ENCODE measurements at places on chromosomes 4 and X.

DNA sequence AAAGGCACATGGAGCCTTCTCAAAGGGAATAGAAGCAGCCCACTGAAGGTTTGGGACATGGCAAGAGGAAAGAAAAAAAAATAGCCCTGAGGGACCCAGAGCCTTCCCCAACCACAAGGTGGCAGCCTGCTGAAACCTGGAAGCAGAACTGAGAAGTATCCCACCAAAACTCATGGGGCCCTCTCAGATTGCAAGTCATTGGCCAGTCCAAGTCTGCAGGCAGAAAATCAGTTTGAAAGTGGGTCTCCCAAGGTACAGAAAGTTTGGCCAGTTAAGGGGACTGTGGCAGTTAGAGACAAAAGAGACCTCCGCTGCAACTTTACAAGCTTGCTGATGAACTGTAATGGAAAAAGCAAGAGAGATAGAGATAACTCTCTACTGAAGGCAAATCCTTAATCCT is 155.8 kb downstream of the ANTXR2 start:
- DNase-seq: peak; percentile 22

DNA sequence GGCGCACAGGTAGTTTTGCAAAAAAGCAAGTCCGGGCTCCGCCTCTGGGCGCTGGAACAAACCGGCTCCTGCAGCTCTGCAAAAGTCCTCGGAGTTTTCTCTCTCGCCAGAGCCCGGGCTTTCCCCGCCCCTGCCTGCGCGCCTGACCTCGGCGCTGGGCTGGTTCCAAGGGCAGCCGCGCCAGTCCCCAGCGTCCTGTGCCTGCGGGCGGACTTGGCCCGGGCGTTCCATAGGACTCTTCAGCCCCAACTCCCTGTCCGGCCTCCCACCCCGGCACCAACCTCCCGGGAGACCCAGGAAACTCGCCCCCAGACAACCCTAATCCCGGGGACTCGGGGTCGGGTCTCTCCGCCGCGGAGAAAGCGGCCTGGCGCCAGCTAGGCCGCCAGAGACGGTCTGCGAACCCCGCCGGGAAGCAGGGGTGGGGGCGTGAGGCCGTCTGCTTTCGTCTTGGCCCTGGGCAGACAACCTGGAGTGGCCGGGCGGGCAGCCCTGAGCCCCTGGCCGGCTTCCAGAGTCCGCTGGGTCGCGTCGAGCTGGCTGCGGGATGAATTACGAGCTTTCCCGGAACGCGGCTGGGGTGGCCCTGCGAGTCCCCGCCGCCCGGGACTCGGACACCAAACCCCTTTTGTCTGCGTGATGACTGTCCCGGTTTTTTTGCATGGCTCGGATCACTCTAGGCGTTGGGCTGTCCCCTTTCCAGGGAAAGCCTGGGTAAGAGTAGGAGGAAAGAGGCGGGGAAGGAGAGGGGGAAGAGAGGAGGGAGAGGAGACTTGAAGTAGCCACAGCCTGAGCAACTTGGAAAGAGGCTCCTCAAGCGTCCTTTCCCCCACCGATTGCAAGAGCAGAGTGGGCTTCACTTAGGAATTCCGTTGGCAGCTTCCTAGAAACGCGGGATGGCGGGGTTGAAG is 916 bp downstream of the MXRA5 start:
- no peak for DNase-seq

DNA sequence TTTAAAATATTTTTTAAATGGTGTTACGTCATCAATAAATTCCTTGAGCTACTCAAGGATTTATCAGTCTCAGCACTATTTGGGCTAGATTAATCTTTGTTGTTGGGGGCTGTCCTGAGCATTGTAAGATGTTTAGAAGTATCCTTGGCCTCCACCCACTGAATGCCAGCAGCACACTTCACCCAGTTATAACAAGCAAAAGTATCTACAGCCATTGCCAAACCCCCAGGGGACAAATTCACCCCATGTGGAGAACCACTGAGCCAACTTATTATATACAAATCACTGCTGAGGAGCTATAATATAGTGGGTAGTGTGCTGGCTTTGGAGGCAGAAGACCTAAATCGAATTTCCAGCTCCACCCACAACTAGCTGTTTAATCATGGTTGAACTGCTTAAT is 58.3 kb downstream of the ATP10D start:
- DNase-seq: no peak

- DNase-seq: no peak
Measured at GRCh38 chr4:82467471-82467870, 37.1 kb downstream of the ENOPH1 start.

DNA sequence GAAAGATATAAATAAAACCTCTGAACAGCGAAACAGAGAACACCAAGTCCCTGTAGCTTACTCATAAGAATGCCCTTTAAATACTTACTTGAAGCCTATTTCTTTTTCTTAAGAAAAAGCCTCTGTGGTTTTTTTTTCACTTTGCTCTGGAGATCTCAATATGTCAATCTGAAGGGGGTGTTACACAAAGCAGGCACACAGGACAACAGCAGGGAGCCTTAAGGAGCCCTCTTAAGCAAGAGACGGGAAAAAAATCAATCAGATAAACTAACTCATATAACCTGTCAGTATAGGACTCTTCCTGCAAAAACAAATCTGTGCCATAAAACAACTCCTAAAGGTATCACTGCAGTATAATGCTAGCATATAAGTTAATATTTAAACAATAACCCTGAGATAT is 611.1 kb upstream of the ATOH1 start:
- no peak for DNase-seq

GRCh38 chr4:151990201-151990600 is 229.4 kb upstream of the GATB start:
- no peak for DNase-seq

- DNase-seq: no peak
Measured at GRCh38 chr4:13966231-13967195, 339.0 kb upstream of the BOD1L1 start.

GRCh38 chr4:22339491-22339890 is 176.4 kb downstream of the ADGRA3 start:
- no peak for DNase-seq

GRCh38 chr4:38866973-38867477 is 581 bp upstream of the FAM114A1 start:
- no peak for DNase-seq

DNA sequence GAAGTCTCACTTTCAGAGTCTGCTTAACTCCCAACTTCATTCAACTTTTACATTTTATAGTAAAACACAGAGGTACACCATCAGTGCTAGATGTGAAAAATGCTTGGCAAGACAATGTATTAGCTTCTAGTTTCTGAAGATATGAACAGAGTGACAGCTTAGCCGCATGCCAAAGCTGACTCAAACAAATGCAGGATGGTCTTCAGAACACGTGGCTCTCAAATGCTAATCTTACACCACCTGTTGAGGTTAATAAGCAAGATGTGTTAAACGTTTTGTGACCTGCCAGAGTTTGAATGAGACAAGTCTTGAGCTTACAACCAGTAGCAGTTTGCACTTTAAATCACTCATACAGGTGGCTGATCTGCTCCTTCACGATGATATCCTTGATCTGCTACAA is 18.9 kb upstream of the GPM6B start:
- no peak for DNase-seq
